ENCODE measurements at places on chromosomes 1 and 21.
A peak's percentile ranks its signal among the peaks of the same experiment; 100 is the strongest.

- no peak for DNase-seq
Measured at GRCh38 chr1:221630236-221630635, 111.7 kb downstream of the DUSP10 start.

DNA sequence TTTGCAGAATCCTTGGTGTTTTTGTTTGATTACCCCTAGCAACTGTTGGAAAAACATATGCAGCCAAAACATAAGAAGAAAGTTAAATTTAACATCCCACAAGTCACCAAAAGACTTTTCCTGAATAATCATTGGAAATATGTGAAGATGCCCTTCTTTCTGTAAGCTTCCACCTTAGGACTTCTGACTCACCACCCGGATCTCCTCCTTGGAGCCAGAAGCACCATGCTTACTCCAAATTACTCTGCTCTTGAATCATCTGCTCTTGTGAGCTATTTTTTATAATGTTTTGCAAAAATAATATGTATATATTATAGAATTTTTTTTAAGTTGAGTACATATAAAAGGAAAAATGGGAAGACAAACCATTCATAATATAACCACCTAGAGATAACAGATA, 391.7 kb downstream of the KCTD3 start:
- no peak for DNase-seq

DNA sequence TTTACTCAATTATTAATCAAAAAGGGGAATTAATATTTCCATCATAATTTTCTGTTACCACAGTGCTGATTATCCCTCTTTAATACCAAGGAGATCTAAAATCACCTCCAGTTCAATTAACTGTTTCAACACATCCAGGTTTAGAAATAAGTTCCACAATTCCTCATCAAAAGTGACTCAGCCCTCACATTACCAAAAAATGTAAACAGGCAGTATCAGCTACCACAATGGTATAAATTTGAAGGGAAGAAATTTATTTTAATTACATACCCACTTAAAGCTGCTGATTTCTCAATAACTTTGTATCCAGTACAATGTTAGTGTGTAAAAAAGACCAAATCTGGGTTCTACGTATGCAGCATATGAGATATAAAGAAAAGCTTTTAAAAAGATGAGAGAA, 51.9 kb downstream of the EIF4G3 start:
- no peak for DNase-seq

GRCh38 chr1:16260814-16261213, 23.8 kb upstream of the CPLANE2 start:
- DNase-seq = no peak

DNA sequence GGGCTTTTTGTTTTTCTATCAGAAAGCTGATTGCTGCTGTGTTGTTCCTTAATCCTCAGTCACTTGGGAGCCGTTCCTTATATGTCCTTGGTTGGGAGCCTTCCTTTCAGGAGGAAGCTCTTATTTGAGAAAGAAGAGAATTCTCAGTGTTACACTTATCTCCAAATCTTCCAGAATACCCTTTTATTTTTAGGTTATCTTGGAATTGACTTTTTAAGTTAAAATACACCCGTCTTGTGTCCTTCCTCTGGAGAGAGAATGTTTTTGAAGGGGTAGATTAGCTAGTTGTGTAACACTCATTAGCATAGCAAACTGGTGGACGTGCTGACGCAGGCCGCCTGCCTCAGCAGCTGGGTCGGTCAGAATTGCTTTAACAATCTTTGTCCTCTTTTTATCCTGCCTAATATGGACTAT, 42.1 kb downstream of the LRRC8B start:
- DNase-seq = no peak

DNA sequence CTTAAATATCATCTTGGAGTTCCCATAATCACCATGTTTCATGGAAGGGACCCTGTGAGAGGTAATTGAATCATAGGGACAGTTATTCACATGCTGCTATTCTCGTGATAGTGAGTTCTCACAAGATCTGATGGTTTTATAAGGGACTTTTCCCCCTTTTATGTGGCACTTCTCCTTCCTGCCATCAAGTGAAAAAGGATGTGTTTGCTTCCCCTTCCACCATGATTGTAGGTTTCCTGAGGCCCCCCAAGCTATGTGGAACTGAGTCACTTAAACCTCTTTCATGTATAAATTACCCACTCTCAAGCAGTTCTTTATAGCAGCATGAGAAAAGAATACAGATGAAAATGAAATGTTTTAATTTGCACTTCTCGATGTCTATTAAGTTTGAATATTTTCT, 112.0 kb downstream of the ZNF648 start:
- DNase-seq = no peak

- peak; percentile 33 for DNase-seq
Measured at GRCh38 chr1:47184090-47184821, 5.6 kb downstream of the PDZK1IP1 start.

- DNase-seq = peak; percentile 81
Measured at GRCh38 chr1:6423321-6423999, 1.1 kb upstream of the ESPN start.

- no peak for DNase-seq
Measured at GRCh38 chr21:45513003-45513717, 29.1 kb downstream of the SLC19A1 start.

GRCh38 chr1:102751111-102751510, 357.2 kb downstream of the COL11A1 start:
- no peak for DNase-seq

- DNase-seq = no peak
Measured at GRCh38 chr1:199736646-199737045, 290.9 kb upstream of the NR5A2 start.

DNA sequence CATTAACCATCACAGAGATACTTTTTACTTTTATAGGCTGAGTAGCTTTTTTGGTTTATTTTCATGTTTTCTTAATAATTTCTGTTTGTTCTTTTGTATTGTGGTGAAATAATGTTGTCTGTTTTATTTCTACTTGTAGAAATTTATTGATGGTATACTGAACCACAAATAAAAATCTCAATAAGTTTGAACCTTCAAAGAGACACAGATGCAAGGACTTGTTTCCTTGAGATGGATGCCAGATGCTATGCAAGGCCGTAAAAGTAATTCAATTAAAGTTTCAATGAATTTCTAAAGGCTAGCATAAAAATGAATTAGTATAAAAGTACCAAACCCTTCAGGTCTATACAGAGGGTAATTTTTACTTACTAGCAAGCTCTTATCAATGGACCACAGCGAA, 873.5 kb downstream of the TTLL7 start:
- DNase-seq = no peak

GRCh38 chr1:197633447-197634078, 141.7 kb downstream of the DENND1B start:
- no peak for DNase-seq

GRCh38 chr1:242030071-242030470, 31.2 kb upstream of the MAP1LC3C start:
- no peak for DNase-seq

DNA sequence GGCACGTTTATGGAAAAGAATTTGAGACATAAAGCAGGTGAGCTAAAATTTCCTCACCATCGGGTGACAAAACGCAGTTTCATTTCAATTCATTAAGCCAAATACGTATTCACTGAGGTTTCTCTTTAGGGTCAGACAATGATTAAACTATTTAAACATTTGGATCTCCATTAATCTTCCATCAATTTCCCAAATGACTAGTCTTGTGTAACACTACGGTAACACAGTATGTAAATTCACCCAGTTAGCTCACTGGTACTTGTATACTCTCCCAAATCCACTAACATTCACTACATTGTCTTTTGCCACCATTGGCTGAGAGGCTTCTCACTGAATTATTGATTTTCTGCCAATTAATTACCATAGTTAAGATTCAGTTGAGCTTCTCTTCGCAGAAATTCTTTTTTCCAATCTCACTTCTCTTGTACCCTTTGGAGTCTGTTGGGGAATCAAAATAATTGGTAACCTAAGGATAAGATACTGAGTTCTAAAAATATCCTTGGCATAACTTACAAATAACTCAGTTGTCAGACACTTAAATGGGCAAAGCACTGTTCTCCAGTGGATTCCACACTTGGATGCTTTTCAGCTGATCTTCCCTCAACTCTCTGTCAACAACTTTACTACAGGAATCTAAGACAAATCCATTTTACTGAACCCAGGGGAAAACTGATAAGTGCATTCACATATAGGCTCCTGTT, 40.7 kb downstream of the SIPA1L2 start:
- no peak for DNase-seq

GRCh38 chr1:180156201-180156600, 1.5 kb downstream of the QSOX1 start:
- no peak for DNase-seq

DNA sequence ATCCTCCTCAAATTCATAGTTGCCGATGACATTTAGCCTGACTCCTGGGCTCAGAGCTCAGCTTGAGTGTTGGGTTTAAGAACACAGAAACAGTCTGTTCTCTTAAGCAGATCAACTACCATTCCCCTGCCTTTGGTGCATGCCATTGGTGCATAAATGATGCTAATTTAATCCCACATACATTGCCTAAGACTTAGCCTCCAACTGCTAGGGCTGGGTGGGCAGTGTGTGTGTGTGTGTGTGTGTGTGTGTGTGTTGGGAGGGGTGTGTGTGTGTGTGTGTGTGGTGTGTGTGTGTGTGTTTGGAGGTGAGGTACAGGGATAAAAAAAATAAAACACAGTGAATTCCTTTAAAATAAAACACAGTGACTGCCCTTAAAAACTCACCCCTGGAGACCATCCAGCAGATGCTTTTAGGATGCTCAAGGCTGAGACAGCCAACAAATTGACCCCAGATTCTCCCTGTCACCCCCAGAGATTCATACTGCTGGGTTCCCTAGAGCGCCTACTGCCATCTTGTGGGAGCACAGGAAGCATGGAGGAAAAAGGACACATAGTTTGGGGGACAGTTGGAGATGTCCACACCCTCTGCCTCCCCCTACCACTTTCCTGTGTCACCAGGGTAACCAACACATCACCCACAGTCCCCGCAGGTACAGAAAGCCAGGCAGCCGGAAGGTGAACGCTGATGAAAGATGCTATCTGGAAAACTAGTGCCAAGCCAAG, 30.6 kb downstream of the KLHDC7A start:
- DNase-seq = peak; percentile 49

- DNase-seq = no peak
Measured at GRCh38 chr21:32393677-32394001, 827 bp upstream of the URB1 start.

DNA sequence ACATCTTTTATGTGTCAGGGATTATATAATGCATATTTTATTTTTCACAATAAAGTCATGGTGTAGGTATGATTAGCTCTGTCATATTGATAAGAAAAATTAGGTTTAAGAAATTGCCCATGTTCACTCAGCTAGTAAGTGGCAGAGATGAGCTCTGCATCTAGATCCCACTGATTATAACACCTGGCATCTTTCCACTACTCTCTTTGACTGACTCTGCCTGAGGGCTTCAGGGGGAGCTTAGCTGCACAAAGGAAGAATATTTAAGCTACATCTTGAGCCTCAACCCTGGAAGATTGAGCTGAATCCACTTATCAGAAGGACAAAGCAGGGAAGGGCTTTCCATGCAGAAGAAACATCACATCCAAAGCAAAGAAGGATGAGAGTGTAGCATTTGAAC, 190.4 kb downstream of the MIS18A start:
- DNase-seq = no peak

DNA sequence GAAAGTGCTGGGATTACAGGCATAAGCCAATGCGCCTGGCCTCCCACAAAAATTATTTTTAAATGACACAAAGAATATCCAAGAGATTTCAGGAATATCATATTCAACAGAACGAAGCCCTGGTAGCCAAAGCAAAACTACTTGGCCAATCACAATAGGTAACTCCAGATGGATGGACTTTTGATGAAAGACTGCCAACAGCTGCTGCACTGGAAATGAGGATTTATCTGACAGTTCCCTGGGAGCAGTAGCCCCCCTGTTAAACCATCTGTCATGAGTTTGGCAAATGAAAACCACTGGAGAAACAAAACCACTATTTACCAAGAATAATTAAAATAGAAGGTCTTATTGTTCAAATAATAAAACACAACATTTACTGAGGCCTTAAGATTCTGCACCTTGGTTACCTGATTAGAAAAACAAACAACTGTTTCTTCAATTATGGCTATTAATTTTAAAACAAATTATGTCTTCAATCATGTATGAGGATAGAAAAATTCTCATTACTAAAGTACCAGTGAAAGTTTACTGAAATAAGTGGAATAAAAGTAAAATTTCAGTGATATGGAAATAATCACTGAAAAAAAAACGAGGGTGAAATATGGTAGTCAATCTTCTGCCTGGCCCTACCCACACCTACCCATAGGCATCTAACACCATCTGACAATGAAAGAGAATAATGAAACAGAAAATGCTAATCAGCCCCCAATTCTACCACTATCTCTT, 34.3 kb upstream of the PSMG1 start:
- DNase-seq = no peak

DNA sequence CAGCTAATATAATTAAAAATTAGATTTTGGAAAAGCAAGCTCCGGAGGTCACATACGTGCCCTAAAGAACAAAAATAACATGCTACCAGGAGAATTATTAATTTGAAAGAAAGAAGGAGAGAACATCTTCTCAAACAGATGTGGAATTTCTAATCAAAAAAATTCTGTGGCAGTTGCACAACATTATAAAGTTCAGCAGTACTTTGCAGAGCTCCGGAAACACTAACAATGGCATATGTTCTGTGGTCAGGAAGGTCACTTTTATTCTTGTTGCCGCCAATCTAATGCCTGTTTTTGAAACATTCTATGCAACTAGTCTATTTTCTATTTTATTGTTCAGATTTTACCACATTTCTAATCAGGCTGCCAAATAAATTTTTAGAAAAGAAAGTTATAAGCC, 186.8 kb downstream of the SMYD3 start:
- DNase-seq = no peak

DNA sequence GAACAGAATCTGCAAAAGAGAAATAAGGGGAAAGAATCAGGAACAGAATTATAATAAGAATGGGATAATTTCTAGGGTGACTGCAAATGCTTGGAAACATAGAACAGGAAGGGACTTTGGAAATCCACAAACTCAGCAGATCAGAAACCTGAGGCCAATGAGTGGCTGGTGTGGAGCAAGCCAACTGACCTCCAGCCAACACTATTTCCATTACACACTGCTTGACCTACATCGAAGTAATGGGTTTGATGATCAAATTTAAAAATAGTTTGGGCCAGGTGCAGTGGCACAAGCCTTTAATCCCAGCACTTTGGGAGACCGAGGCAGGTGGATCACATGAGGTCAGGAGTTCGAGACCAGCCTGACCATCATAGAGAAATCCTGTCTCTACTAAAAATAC, 284.9 kb downstream of the GRIK1 start:
- DNase-seq = no peak

- no peak for DNase-seq
Measured at GRCh38 chr1:50393522-50394120, 29.6 kb downstream of the DMRTA2 start.

DNA sequence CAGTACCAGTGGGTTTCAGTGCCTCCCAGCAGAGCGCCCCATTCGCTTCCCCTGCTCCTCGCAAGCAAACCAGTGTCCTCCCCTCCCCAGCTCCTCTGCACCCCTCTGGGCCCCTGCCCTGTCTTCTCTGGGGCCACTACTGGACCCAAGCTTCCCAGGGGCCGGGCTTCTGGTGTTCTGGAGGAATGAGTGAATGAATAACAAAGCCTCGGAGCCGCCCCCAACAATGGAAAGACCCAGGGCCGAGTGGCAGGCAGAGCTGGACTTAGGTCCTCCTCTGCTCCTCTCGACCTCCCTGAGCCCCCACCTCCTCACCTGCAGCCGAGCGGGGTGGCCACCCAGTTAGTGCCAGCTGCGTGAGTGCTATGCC, 37.6 kb downstream of the MATN1 start:
- no peak for DNase-seq

GRCh38 chr21:33230545-33231324, 997 bp downstream of the IFNAR2 start:
- peak; percentile 81 for DNase-seq

GRCh38 chr1:185734929-185735700, 924 bp downstream of the HMCN1 start:
- DNase-seq = no peak

Measured in SK-N-SH (cell line).